Stimulated activated CD8-positive, alpha-beta memory T cell treated with anti-CD3 and anti-CD28 coated beads, Interleukin-15, amount 100 ng/mL, for 4 hours (primary cell): ENCODE measurements at places on chromosomes 11 and 22.

GRCh38 chr11:103091064-103091800 lies 728 bp downstream of the DCUN1D5 start:
- DNase-seq: peak; percentile 33

DNA sequence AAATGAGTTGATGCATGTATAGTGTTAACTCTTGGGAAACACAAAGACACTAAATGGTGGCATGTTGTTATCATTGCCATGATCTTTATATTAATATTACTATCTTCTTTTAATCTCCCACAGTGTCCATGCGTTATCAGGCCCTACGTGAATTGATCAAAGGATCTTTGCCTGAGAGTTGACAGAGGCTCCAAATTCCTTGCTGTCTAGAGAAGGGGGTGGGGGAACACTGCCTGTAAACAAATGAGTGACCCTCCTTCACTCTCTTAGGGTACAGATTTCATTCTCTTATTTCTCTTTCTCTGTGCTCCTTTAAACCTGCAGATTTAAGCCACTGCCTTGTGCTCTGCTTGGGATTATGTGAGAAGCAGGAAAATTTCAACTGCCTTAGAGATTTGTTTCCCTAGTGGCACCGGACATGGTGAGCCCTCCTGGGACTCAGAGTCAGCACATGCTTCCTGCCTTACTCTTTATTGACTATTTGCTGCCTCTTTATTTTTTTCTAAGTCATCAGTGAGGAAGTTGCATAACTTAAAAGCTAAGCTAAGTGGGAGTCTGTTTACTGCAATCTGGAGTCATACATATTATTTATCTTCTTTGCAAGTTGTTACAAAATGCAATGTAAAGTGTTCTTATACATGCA lies 122.9 kb downstream of the MAML2 start:
- no peak for DNase-seq

- no peak for DNase-seq
Observed at GRCh38 chr11:119680541-119681360, 48.2 kb downstream of the NECTIN1 start.

GRCh38 chr11:3807909-3808860 lies at the start of gene PGAP2:
Gene PGAP2 (plus strand): TSS chr11:3808560. CDS start chr11:3811260, 2,700 bp downstream.
- no peak for DNase-seq

DNA sequence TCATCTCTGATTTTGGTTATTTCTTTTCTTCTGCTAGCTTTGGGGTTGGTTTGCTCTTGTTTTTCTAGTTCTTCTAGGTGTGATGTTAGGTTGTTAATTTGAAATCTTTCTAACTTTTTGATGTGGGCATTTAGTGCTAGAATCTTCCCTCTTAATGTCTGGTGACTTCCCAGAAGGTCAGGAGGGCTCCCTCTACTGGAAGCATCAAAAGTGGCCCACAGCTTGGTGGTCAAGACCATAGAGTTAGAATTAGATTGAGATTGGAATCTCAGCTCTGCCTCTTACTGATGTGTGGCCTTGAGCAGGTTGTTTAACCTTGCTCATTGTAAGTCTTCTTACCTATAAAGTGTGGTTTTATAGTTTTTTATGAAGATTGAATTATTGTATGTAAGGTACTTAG lies 99.3 kb downstream of the FDX1 start:
- DNase-seq: no peak

DNA sequence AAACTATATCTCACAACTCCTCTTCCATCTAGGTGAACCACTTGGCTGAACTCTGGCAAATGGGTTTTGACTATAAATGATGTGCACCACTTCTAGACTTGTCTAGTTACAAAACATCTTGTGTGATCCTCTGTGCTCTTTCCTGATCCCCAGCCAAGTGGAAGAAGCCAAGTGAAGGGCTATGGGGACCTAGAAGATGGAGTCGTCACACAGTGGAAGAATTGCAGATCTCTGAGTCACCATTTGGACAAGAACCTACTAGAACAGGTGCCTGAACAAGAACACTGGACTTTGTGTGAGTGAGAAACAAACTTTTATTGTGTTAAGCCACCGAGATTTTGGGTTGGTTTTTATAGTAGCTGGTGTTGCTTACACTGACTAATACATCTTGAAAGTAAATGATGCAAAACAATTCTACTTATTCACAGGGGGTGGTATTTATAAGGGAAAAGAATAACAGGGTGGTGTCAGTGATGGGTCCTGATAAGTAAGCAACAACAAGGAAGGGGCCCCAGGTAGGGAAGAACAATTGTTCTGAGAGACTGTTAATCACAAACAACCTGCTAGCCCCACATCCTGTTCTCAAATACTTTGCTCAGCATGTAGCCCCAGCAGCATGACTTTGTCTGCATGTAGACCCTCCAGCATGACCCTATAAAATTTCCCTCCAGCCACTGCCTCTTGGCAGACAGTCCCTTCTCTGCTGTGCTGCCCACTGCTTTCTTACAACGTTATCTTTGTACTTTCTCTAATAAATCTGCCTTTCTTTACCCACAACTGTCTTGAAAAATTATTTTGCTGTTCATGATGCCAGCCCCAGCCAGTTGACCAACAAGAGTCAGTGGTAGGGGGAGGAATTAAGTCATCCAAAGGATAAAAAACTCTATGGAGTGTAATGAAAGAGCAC lies 280.7 kb upstream of the PLET1 start:
- no peak for DNase-seq

GRCh38 chr11:134346976-134347350 lies 15.2 kb downstream of the GLB1L2 start:
- no peak for DNase-seq
